Heart right ventricle (tissue), 16 donors: ENCODE measurements at places on chromosomes 2 and 18. TPM values are rescaled to one million over a fixed set of nuclear protein-coding genes. Genes with fewer than 3 reads are reported as not detected.

DNA sequence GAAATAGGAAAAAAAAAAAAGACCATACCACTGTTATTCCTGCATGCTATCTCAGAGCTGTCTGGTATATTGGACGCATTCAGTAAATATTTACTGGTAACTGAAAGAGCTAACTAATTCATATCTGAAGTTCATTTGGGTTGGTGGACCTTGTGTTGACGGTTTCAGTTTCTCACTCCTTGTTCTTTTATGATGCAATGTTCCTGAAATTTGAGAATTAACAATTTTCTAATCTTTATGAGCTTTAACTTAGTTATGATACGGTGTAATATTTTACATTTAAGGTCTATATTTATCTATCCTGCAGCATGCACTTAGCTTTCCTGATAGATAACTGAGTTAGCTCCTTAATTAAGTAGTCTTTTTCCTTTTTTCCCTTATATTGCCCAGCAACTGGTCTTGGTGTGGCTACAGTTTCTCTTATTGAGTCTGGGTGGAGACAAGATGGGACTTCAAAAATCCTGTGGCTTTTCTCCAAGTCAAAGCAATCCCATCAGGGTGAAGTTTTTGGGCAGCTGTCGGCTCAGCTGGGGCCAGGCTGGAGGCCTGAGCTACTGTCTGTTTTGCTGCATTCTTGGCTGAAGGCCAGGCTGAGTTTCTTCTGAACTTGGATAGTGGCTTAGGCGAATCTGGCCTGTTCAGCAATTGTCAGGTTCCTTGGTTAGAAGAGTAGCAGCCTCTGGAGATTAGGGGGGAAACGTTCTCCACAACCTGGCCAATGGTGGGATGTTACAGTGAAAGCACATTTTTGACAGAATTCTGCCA, 78.4 kb upstream of the MEX3C start:
- H3K4me1 ChIP-seq, result peaks cover 6% of the 10 kb centered on the region
- no peak overlapping the region for H3K27ac ChIP-seq
- H3K27me3 ChIP-seq, result no peaks in the 10 kb centered on the region

DNA sequence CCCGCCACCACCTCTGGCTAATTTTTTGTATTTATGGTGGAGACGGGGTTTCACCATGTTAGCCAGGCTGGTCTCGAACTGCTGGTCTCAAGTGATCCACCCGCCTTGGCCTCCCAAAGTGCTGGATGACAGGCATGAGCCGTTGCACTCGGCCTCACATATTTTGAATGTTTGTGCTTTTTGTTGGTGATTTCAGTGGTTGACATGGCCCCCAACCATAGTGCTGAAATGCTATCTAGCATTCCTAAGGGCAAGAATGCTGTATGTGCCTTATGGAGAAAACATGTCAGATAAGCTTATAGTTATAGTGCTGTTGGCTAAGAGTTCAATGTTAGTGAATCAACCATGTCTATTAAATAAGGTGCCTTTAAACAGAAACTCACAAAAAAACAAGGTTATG, 8.9 kb downstream of the ZAP70 start:
- no peaks in the 10 kb centered on the region for H3K36me3 ChIP-seq
- no peaks in the 10 kb centered on the region for H3K27me3 ChIP-seq
- no peak overlapping the region for H3K4me3 ChIP-seq
- H3K27ac ChIP-seq, result no peak overlapping the region
- DNase-seq, result no peak

- DNase-seq, result no peak
- H3K27me3 ChIP-seq, result no peaks in the 10 kb centered on the region
- H3K4me1 ChIP-seq, result no peaks in the 10 kb centered on the region
Measured at GRCh38 chr2:25430556-25430955, 88.8 kb upstream of the DNMT3A start.

PPP1R1C gene
- 44.1 TPM for total RNA-seq

AGFG1 gene
- 62.9 TPM for total RNA-seq
